Stimulated activated CD8-positive, alpha-beta memory T cell treated with anti-CD3 and anti-CD28 coated beads, Interleukin-2, amount 100 ng/mL, for 1 hour (primary cell): ENCODE measurements at places on chromosomes 12 and 14.
A peak's percentile ranks its signal among the peaks of the same experiment; 100 is the strongest.

DNA sequence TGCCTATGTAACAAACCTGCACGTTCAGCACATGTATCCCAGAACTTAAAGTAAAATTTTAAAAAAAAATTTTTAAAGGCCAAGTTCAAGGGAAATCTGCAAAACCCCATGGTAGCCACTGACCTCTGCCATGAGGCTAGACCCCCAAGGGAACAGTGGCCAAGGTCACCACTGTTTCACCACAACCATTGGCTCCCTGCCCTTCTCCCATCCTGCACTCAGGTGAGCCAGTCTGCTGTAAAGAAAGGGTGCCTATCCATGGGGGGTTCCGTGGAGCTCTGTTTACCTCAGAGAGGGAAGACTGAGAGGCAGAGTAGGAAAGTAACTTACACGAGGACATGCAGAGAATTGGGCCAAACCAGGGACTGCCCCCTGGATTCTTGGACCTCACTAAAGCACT is 38.6 kb downstream of the VWF start:
- DNase-seq: no peak

DNA sequence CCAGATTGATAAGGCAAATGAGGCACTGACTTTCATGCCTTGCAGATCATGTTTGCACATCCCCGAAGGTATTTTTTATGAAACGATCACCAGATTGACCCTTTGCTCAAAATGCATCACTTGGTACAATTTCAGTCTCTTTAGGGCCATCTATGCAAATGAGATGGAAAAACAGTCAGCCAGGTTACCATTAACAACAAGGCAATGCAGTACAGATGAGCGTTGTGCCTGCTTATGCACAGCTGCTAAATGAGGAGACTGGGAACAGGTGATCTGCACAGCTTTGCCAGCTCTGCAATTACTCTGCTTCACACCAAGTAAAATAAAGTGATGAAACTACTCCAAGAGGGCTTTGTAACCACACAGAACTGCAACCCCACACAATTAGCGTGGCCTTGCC is 26.1 kb upstream of the PLEKHG7 start:
- DNase-seq: no peak

DNA sequence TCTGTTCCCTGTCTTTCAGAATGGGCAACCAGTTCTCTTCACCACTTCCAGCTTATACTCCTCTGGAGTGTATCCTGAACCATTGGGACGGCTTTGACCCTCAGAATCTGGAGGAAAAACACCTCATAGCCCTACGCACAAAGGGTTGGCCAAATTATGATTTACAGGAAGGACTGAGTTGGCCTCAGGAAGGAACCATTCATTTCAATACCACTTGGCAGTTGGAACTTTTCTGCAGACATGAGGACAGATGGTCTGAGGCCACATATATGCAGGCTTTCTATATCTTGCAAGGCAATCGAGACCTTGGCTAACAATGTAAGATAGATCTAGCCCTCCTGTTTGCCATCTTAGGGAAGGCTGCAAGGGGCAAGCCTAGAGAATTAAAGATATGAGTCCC is 24.0 kb downstream of the CLECL1 start:
- no peak for DNase-seq

DNA sequence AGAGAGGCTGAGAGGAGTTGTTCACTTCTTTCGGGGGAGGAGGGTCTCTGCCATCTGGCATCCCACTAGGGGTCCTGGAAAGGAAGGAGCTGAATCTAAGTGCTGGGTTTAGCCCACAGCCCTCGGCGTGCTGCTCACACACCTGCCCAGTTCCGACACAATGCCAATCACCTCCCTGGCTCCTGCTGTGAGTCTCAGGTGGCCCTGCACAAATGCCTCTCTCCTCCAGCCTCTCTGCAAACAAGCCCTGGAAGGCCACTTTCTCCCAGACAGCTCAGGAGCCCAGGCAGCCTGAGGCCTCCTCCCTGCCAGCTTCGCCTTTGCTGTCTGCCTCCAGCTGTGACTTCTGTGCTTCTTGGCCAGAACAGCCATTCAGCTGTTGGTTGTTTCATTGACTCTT is 51.2 kb downstream of the SMIM41 start:
- no peak for DNase-seq

- DNase-seq: no peak
Measured at GRCh38 chr12:3030821-3031429, 46.3 kb upstream of the TSPAN9 start.

GRCh38 chr12:5272018-5272785 is 159.7 kb upstream of the NTF3 start:
- DNase-seq: no peak

DNA sequence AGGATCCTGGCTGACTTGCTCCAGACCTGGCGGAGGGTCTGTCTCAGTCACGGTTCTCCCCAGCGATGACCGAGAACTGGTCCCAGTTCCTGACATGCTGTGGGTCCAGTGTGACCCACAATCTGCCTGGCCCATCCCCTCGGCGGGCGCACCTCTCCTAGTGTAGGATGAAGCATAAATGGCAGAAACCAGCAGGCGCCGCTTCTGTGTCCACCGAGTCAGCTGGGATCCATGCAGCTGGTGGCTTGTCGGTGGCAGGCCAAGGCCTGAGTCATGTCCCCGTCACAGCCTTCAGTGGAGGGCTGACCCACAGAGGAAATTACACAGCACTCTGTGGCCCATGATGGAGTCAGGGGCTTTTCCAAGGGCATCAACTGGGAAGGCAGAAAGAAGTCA is 38.5 kb downstream of the NFKBIA start:
- DNase-seq: no peak

- no peak for DNase-seq
Measured at GRCh38 chr12:11635341-11635740, 14.1 kb upstream of the ETV6 start.

DNA sequence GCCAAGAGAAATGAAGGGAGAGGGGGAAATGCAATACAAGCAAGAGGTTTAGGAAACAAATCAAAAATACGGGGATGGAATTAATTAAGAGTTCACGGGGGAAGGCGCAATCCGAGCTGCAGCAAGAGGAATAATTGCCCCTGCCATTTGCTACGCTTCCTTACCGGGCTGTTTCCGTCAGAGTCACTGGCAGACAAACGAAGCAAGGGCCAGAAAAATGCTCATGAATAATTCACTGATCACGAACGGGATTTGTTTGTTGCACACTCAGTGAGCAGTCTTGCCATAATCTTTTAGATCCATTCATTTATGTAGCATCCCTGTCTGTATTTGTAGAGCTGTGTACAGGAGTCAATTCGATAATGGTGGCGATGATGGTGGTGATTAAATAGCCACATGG is 39.0 kb downstream of the PLXNC1 start:
- DNase-seq: no peak

- peak; percentile 4 for DNase-seq
Measured at GRCh38 chr14:78566026-78566858, 396.1 kb downstream of the NRXN3 start.

DNA sequence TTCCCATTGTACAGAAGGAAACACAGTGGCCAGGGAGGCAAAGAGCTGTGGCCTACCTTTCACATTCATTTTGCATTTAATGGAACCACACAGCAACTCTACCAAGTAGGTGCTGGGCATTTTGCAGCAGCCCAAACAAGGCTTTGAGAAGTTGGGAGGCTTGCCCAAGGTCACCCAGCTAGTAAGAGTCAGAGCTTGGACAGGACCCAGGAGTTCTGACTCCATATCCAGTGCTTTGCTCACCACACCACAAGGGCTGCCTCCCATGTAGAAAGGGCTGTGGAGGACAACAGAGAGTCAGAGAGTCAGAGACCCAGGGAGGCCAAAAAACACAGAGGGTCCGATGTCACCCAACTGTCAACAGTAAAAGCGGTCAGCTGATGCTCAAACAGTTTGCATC is 400.2 kb downstream of the BCL11B start:
- DNase-seq: no peak

GRCh38 chr14:57060276-57060955 is 208.3 kb downstream of the EXOC5 start:
- DNase-seq: no peak

- no peak for DNase-seq
Measured at GRCh38 chr12:105319691-105320209, 10.7 kb upstream of the C12orf75 start.

DNA sequence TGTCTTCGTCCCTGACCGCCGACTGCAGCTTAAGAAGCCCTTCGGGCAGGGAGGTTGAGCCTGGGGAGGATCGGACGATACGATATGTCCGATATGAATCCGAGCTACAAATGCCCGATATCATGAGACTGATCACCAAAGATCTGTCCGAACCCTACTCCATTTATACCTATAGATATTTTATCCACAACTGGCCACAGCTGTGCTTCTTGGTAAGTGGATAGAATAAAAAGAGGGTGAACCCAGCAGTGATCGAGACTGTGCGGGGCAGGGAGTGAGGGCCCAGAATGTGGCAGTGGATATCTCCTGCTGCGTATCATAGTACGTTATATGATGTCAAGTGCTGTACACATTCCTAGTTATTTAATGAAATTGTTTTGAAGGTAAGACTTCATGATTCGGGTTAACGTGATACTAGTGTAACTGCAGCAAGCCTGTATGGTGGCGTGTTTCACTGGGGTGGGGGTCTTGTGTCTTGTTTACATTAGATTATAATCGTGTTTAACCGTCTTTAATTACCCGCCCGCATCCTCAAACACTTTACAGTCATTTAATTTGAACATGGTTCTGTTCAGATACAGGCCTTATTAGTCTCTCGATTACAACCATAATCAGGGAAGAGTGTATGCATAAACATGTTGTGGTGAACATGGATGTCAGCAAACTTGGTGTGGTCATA is 1.3 kb downstream of the NAA30 start:
- DNase-seq: no peak

- DNase-seq: no peak
Measured at GRCh38 chr14:102819747-102820330, 42.6 kb downstream of the TRAF3 start.

DNA sequence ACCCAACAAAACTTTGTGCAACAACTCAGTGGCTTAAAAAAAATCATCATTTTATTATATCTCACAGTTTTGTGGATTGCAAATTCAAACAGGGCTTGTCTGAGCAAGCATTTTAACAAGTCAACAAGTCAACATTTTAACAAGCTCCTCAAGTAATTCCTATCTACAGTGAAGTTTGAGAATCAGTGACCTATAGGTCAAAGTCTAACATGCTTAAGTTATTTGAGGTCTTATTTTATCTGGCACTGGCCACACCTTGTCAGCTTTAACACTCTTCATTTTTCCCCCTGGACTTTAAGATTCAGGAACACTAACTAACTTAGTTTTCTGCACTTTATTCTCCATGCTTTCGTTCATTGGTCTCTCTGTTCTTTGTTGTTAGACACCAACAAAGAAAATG is 71.2 kb upstream of the PELI2 start:
- DNase-seq: no peak

GRCh38 chr14:29126361-29126760 is 359.8 kb downstream of the FOXG1 start:
- no peak for DNase-seq

GRCh38 chr14:50212726-50213125 is 18.7 kb downstream of the SOS2 start:
- no peak for DNase-seq

DNA sequence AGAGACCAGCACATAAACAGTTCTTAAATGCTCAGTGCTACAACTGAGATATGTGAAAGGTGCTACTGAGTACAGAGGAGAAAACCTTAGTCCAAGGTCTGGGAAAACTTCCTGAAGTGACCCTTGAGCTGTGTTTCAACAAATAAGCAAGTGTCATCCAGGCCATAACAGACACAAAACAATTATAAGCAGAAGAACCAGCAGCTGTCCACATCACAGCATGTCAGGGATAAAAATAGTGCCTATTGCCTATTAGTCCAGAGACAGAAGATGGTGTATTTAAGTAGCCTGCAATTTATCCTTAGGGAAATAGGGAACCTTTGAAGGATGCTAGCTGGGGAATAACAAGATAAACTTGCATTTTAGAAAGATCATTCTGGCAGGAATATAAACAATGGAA is 237.8 kb downstream of the SPTSSA start:
- no peak for DNase-seq

GRCh38 chr14:55545779-55546178 is 34.2 kb upstream of the KTN1 start:
- DNase-seq: no peak

- DNase-seq: no peak
Measured at GRCh38 chr12:66984962-66985361, 284.2 kb upstream of the CAND1 start.

DNA sequence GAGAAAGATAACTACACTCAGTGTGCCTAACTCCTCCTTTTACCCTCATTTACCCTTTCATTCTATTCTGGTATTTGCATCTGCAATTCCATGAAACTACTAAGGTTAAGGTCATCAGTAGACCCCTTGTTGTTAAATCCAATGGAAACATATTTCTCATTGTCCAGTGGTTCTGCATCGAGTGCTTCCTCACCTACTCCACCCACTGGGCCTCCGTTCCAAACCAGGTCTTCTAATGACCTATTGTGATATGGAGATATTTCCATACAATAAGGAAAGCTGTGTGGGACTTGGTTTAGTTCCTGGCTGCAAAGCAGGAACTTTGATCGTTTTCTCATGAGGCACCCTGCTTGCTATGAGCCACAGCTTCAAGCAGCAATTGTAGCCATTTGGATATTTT is 99.5 kb upstream of the FSCB start:
- no peak for DNase-seq

- no peak for DNase-seq
Measured at GRCh38 chr12:52149182-52149641, 42.6 kb downstream of the KRT80 start.

- no peak for DNase-seq
Measured at GRCh38 chr12:56998981-56999380, 7.4 kb downstream of the ZBTB39 start.

DNA sequence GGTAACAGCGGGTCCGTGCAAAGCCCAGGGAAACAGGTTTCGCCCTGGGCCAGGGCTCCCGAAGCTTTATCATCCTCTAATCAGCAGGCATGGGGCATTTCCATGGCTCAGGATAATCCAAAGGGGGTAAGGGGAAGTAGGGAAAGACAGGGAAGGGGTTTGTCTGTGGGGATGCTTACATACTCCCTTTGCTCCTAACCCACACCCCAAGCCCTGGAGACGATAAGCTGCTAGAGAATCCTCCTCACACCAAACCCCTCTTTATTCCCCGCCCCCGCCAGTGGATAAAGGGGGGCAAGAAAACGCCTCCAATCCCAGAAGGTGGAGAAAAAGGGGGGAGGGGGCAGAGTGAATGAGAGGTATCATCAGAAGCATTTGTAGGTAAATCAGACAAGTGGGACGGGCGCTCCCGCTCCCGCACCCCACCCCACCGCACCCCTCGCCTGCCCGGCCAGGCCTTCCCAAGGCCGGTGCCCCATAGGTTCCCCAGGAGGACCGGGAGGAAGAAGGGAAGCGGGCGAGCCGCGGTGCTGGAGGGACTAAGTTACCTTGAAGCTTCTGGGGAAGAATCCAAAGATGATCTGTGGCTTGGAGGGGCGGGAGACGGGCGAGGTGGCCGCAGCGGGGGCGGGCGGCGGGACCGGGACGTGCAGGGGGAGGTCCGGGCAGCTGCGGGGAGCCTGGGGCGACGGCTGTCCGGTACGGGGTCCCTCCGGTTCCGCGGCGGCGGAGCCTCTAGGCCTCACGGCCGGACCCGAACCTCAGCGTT is 762 bp downstream of the PPP2R5E start:
- DNase-seq: no peak

GRCh38 chr14:50711043-50711442 is 42.9 kb upstream of the SAV1 start:
- DNase-seq: no peak

- no peak for DNase-seq
Measured at GRCh38 chr12:65182012-65182739, 12.8 kb downstream of the LEMD3 start.

GRCh38 chr14:62117010-62117750 is 355.0 kb downstream of the SNAPC1 start:
- DNase-seq: peak; percentile 5

GRCh38 chr12:117124421-117125271 is 25.4 kb upstream of the TESC start:
- DNase-seq: no peak

GRCh38 chr12:113233967-113234366 is 12.7 kb downstream of the TPCN1 start:
- no peak for DNase-seq
